HepG2 (cell line): ENCODE measurements at places on chromosomes 12 and 14. TPM values are rescaled to one million over a fixed set of nuclear protein-coding genes. Genes with fewer than 3 reads are reported as not detected.
A peak's percentile ranks its signal among the peaks of the same experiment; 100 is the strongest.

GRCh38 chr14:99628887-99629618 is 15.9 kb upstream of the HHIPL1 start:
- no peak overlapping the region for H3K4me3 ChIP-seq
- peaks cover 6% of the 10 kb centered on the region; the same call in 1 of the 2 replicates for H3K4me1 ChIP-seq
- peak; percentile 18 for DNase-seq
- no peak overlapping the region for H3K27ac ChIP-seq
- H3K36me3 ChIP-seq, result no peaks in the 10 kb centered on the region
- peaks cover 37% of the 10 kb centered on the region for H3K27me3 ChIP-seq

DNA sequence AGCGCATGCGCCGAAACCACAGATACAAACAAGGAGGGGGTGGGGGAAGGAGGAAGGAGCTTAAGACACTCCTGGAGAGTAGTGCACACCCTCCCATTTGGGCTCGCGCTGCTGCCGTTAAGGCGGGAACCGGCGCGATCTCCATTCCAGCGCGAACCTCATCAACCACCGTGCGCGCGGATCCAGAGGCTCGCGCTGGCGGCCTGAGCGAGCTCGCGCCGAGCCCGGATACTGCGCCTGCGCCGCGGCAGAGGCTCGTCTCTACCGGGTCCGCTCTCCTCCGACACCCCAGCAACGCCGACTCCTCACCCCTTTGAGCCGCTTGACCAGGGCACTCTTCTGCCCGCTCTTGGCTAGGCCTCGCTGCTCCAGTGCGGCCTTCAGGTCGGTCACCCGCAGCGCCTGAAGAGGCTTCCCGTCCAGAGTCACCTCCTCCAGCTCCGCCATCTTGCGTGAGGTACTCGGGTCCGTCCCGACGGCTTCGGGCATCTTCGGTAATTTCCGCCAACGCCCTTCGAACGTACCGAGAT is at the start of gene ACIN1:
Gene ACIN1, minus strand, starts transcription at position 471 of the 530 bp plus-strand sequence. Its CDS starts 24 bp downstream, at position 447.
- H3K27me3 ChIP-seq, result no peaks in the 10 kb centered on the region; the same call in 2 of the 3 replicates
- H3K4me3 ChIP-seq, result peak within 1 kb of the TSS; percentile 71
- H3K4me1 ChIP-seq, result peaks cover 37% of the 10 kb centered on the region
- peak within 1 kb of the TSS; percentile 89 for H3K27ac ChIP-seq
- peak; percentile 95 for DNase-seq

DNA sequence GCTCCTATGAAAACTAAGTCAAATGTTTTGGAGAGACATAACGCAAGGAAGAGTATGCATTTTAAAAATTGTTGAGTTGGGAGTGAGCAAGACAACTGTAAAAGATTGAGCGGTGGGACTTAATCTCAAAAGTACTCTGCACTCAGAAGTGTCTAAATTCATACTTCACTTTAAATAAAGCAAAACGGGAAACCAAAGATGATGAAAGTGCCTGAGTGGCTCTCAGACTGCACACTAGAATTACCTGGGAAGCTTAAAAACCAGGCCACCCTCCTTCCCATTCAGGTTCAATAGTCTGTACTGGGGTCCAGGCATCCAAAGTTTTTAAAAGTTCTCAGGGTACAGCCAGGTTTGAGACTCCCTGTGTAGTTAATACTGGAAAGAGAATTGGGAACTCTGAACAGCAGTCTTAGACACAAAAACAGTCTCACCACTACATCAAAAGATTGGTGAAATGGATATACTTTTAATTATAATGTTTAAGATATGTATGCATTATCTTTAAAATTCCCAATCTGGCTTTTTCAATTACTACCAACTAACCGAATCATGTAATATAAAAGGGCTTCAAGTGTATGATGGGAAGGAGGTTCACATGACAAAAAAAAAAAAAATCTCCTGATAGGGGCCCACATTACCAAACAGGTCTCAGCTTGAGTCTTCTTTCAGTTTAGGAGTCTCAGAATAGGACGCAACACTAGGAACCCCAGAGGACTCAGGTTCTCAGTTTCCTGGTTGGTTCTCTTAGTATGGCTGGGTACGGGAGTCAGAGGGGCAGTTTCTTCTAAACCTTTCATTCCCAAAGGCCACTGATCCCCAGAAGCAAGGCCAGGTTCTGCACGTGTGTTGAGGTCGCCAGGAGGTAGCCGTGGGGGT is 1.0 kb downstream of the HOMEZ start:
- 0 out of 3 replicates have a peak, but pooled peaks cover 5% of the 10 kb centered on the region for H3K36me3 ChIP-seq
- H3K4me3 ChIP-seq, result peak overlapping the region; percentile 83
- no peaks in the 10 kb centered on the region for H3K27me3 ChIP-seq

DNA sequence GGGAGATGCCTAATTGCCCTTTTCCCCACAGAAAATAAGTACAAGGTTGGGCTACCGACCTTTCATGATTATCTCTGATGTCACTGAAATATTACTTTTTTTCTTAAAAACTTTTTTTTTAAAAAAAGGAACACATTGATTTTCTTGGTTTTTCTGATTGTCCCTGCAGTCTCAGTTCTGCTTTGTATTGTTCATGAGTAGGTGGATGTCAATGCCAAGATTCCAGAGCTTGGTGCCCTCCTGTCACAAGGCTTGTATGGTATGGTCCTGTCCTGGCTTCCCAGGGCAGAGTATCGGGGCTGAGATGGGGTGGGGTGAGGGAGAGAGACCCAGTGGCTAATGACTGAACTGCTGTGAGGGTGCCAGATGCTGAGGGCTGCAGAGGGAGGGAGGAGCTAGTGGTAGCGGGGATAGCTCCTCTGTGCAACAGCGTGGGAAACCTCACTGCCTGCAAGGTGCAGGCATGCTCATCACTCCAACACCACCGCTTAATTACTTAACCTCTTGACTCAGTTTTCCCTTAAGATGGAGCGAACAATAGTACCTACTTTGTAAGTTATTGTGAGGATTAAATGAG is 4.4 kb upstream of the CTDSP2 start:
- no peak overlapping the region for H3K4me3 ChIP-seq
- H3K27ac ChIP-seq, result no peak overlapping the region
- peaks cover 38% of the 10 kb centered on the region for H3K4me1 ChIP-seq
- H3K27me3 ChIP-seq, result peaks cover 46% of the 10 kb centered on the region; the same call in 2 of the 3 replicates

GRCh38 chr12:99453836-99454538 is 193.6 kb upstream of the GARIN6 start:
- DNase-seq, result no peak
- no peak overlapping the region for H3K4me3 ChIP-seq
- no peak overlapping the region for H3K27ac ChIP-seq
- no peaks in the 10 kb centered on the region for H3K36me3 ChIP-seq
- H3K27me3 ChIP-seq, result no peaks in the 10 kb centered on the region

Gene HCAR1
- total RNA-seq, result 0.34 and 0.53 TPM in 2 replicates

Gene PTPRO
- total RNA-seq, result not detected in 2 replicates

Gene KSR2
- total RNA-seq, result 0.01 and 0.02 TPM in 2 replicates

DNA sequence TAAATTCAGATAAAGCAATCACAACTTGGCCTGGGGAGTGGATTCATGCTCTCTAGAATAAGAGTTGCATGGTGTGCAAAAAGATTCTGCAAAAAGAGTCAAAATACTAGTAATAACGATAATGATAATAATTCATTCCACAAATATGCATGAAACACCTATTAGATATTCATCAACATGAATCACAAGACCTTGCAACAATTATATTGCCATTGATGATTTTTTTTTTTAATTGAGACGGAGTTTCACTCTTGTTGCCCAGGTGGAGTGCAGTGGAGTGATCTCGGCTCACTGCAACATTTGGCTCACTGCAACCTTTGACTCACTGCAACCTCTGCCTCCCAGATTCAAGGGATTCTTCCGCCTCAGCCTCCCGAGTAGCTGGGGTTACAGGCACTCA is 109.2 kb upstream of the FLRT2 start:
- no peaks in the 10 kb centered on the region for H3K27me3 ChIP-seq
- H3K27ac ChIP-seq, result no peak overlapping the region
- no peak overlapping the region for H3K4me3 ChIP-seq
- no peaks in the 10 kb centered on the region for H3K36me3 ChIP-seq
- DNase-seq, result no peak

GRCh38 chr14:72686101-72686500 is 207.8 kb downstream of the DPF3 start:
- no peaks in the 10 kb centered on the region for H3K4me1 ChIP-seq
- H3K27me3 ChIP-seq, result no peaks in the 10 kb centered on the region; the same call in 1 of the 2 replicates
- no peak overlapping the region for H3K4me3 ChIP-seq
- no peak overlapping the region for H3K27ac ChIP-seq
- no peak for DNase-seq
- H3K36me3 ChIP-seq, result no peaks in the 10 kb centered on the region

GRCh38 chr12:131950182-131950913 is 606 bp downstream of the EP400 start:
- peak overlapping the region; percentile 81 for H3K27ac ChIP-seq
- H3K4me3 ChIP-seq, result peak overlapping the region; percentile 75
- no peaks in the 10 kb centered on the region; the same call in 2 of the 3 replicates for H3K27me3 ChIP-seq

- peaks cover 2% of the 10 kb centered on the region; the same call in 1 of the 3 replicates for H3K36me3 ChIP-seq
- peaks cover 30% of the 10 kb centered on the region for H3K4me1 ChIP-seq
- H3K27me3 ChIP-seq, result no peaks in the 10 kb centered on the region; the same call in 1 of the 2 replicates
- H3K4me3 ChIP-seq, result no peak overlapping the region
- H3K27ac ChIP-seq, result peak overlapping the region; percentile 38
- DNase-seq, result peak; percentile 71
Measured at GRCh38 chr14:67311868-67312267, 47.7 kb downstream of the ATP6V1D start.

Gene CCNT1
- total RNA-seq, result 26.8 and 28.2 TPM in 2 replicates

GRCh38 chr12:57474430-57474829 is 5.2 kb downstream of the ARHGAP9 start:
- H3K4me1 ChIP-seq, result peaks cover 58% of the 10 kb centered on the region
- H3K27ac ChIP-seq, result no peak overlapping the region
- peaks cover 8% of the 10 kb centered on the region for H3K27me3 ChIP-seq
- no peak overlapping the region for H3K4me3 ChIP-seq
- no peaks in the 10 kb centered on the region for H3K36me3 ChIP-seq
- no peak for DNase-seq

- DNase-seq, result no peak
- H3K4me1 ChIP-seq, result no peaks in the 10 kb centered on the region; the same call in 1 of the 2 replicates
- H3K27ac ChIP-seq, result no peak overlapping the region
- no peaks in the 10 kb centered on the region for H3K27me3 ChIP-seq
- no peak overlapping the region for H3K4me3 ChIP-seq
Measured at GRCh38 chr12:90839346-90839745, 115.6 kb downstream of the CCER1 start.

GRCh38 chr14:44771496-44771895 is 190.3 kb downstream of the KLHL28 start:
- no peaks in the 10 kb centered on the region for H3K4me1 ChIP-seq
- no peaks in the 10 kb centered on the region for H3K36me3 ChIP-seq
- H3K4me3 ChIP-seq, result no peak overlapping the region
- H3K27ac ChIP-seq, result no peak overlapping the region
- no peak for DNase-seq

Gene SERPINA9
- total RNA-seq, result not detected in 2 replicates

DNA sequence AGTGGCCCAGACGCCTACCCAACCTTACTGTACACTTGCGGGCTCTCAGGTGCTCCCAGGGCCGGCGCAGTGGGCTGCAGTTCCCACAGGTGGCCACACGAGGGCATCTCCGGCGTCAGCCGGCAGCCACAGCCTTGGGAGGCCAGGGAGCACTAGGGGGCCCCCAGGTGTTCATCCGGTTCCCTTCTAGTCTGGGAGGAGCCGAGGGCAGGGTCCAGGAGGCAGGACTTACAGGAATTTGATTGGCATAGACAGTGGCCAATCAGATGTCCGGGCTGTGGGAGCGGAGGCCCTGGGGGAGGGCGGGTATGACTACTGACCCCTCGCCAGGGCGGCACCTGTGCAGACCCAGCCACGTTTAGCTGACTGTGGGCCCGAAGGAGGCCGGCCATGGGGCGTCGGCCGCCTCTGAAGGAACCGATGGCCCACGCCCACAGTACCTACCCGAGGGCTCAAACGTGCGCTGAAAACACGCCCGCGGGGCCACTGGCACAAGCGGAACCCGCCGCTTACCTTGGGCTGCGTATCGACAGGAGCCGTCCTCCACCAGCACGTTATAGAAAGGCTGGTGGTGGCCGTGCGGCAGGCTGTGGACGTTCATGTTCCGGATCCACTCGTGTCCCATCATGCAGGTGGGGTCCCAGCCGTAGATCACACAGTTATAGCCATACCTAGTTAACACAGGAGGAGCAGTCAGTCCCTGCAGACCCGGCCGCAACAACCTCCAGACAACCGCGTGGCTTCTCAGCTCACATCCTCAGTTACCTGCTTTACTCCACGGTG is 34.8 kb downstream of the FBXO21 start:
- no peak overlapping the region for H3K4me3 ChIP-seq
- H3K36me3 ChIP-seq, result peaks cover 79% of the 10 kb centered on the region; the same call in 2 of the 3 replicates
- H3K27ac ChIP-seq, result no peak overlapping the region
- H3K4me1 ChIP-seq, result peaks cover 11% of the 10 kb centered on the region

- H3K36me3 ChIP-seq, result no peaks in the 10 kb centered on the region
- 0 out of 2 replicates have a peak, but pooled peaks cover 6% of the 10 kb centered on the region for H3K4me1 ChIP-seq
- H3K27me3 ChIP-seq, result peaks cover 2% of the 10 kb centered on the region
- H3K4me3 ChIP-seq, result no peak overlapping the region
- no peak overlapping the region for H3K27ac ChIP-seq
- no peak for DNase-seq
Measured at GRCh38 chr12:96486751-96487613, 2.4 kb upstream of the CFAP54 start.

- H3K4me1 ChIP-seq, result no peaks in the 10 kb centered on the region
- no peaks in the 10 kb centered on the region for H3K36me3 ChIP-seq
- DNase-seq, result peak; percentile 43
- H3K27ac ChIP-seq, result no peak overlapping the region
Measured at GRCh38 chr14:76876076-76876475, 49.9 kb downstream of the LRRC74A start.

Gene TBX3
- 17.2 and 27.1 TPM in 2 replicates for total RNA-seq

Gene KLRK1
- total RNA-seq, result not detected in 2 replicates

Gene ARHGEF25
- 10.1 and 11.5 TPM in 2 replicates for total RNA-seq

- DNase-seq, result peak; percentile 25
- H3K4me1 ChIP-seq, result no peaks in the 10 kb centered on the region
- no peaks in the 10 kb centered on the region for H3K27me3 ChIP-seq
- H3K4me3 ChIP-seq, result no peak overlapping the region
- no peak overlapping the region for H3K27ac ChIP-seq
Measured at GRCh38 chr14:61965030-61965745, 203.0 kb downstream of the SNAPC1 start.

DNA sequence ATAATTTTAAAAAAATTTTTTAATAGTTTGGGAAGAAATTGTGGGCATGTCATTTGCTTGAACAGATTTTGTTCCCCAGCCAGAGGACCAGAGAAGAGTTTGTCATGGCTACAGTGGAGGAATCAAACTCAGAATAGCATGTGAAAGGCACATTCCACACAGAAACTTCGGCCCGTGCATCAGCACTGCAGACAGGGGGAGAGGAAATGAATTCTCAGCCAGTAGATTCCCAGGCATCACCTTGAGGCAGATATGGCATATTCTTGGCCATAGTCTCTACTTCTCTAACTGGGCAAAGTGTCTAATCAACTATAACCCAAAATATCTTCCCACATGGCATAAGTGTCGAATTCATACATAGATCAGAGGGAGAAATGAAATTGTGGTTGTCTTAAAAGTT is 153.3 kb downstream of the PRKCH start:
- H3K27me3 ChIP-seq, result no peaks in the 10 kb centered on the region
- H3K4me1 ChIP-seq, result peaks cover 47% of the 10 kb centered on the region
- H3K27ac ChIP-seq, result no peak overlapping the region

GRCh38 chr12:62882140-62882539 is 52.8 kb downstream of the PPM1H start:
- H3K36me3 ChIP-seq, result peaks cover 31% of the 10 kb centered on the region
- DNase-seq, result no peak
- no peak overlapping the region for H3K27ac ChIP-seq
- no peaks in the 10 kb centered on the region for H3K27me3 ChIP-seq
- peaks cover 21% of the 10 kb centered on the region; the same call in 1 of the 2 replicates for H3K4me1 ChIP-seq

Gene VRTN
- not detected in 2 replicates for total RNA-seq

GRCh38 chr12:105330931-105331804 is 677 bp downstream of the C12orf75 start:
- peaks cover 18% of the 10 kb centered on the region for H3K4me1 ChIP-seq
- H3K4me3 ChIP-seq, result peak overlapping the region; percentile 81
- H3K27ac ChIP-seq, result no peak overlapping the region
- no peaks in the 10 kb centered on the region for H3K36me3 ChIP-seq
- no peaks in the 10 kb centered on the region for H3K27me3 ChIP-seq

Gene CFAP251
- 0.07 and 0.42 TPM in 2 replicates for total RNA-seq

Gene IFNG-AS1
- not detected in 2 replicates for total RNA-seq
